ENCODE measurements at places on chromosomes 7 and 10.

DNA sequence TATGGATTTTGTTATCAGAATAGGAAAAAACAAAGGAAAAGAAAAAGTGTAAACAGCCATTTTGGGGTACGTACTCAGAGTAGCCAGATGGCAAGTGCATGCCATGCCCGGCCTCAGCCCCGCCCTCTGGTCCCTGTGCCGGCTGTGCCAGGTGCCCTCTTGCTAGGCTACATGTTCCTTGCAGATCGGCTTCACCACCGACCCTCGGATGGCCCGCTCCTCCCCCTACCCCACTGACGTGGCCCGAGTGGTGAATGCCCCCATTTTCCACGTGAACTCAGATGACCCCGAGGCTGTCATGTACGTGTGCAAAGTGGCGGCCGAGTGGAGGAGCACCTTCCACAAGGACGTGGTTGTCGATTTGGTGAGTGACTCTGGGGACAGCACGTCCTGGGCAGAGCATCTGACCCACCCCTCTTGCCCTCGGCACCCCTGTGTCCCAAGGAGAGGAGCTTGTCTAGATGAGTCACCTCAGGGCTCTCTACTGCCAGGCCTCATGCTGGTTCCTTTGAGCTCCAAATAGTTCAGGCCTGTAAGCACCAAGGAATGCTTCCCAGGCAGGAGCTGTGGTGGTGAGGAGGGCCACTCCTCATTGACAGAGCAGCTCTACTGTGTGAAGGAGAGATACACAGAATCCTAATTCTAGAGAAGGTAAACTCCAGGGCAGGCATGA is 54.9 kb upstream of the ZMIZ2 start:
- no peak for DNase-seq

GRCh38 chr10:96718304-96718990 is 1.9 kb downstream of the PIK3AP1 start:
- DNase-seq, result no peak

GRCh38 chr10:103692952-103693811 is 162.2 kb downstream of the SH3PXD2A start:
- no peak for DNase-seq

DNA sequence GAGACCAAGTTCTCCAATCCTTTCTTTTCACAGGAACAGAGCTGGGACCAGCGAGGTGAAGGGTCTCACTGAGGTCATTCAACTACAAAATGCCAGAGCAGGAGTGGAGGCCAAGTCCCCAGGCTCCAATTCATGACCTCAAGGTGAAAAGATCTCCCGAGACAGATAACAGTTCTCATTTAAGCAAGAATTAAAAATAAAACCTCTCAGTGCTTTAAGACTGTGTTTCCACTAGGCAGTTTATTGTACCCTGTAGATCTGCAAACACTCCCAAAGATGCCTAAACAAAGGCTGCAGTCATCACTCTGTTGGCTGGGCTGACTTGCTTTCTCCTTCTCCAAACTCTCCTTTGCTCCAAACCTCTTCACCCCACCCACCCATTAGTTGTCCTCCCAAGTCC is 74.8 kb upstream of the CXCL12 start:
- no peak for DNase-seq

DNA sequence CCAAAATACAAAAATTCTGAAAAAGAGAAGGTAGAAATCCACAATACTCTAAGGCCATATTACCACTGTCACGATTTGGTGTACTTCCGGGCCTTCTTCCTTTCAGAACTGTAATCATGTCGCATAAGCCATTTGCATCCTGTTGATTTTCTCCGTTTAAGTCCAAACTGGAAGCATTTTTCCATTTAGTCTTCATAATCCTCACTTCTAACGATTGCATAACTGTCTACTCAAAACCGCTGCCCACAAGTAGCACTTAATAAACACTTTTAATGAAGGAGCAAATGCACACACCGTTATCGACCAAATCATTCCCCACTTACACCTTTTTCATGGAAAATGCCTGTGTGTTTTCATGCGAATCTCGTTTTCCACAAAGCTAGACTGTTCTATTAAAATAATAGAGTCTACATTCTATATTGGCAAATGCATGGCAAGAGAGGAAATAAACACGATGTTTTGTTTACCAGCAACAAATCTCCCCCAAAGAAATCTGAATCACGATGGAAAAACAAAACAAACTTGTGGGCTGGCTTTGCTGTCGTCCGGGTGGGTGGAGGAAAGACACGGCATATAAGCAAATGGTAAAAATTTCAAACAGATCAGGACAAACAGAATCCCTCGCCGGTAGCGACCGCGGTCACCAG is 1.0 kb downstream of the ATE1 start:
- DNase-seq, result no peak
